ENCODE measurements at places on chromosomes 13 and 19. TPM values are rescaled to one million over a fixed set of nuclear protein-coding genes. Genes with fewer than 3 reads are reported as not detected.
A peak's percentile ranks its signal among the peaks of the same experiment; 100 is the strongest.

DNA sequence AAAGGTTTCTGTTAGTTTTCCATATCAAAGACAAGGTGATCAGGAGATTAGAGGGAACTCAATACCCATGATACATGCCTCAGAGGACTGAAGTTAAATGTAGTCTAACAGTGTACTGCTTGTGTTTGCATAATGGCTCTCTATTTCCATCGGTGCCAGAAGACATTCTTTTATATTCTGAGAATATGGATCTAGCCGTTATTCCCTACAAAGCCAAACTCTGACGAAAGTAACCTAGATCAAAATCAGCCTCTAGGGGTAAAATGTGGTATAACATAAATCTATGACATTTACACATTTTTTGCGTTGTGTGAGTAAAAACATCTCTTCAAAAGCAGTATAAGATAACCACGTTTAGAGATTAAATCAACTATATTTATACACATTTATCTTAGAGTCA, 2232.7 kb downstream of the PCDH9 start:
- no peak for DNase-seq

GRCh38 chr19:19619181-19619848, 828 bp upstream of the PBX4 start:
- no peak for DNase-seq

GRCh38 chr13:26029581-26030136, 22.2 kb downstream of the SHISA2 start:
- DNase-seq, result no peak

DNA sequence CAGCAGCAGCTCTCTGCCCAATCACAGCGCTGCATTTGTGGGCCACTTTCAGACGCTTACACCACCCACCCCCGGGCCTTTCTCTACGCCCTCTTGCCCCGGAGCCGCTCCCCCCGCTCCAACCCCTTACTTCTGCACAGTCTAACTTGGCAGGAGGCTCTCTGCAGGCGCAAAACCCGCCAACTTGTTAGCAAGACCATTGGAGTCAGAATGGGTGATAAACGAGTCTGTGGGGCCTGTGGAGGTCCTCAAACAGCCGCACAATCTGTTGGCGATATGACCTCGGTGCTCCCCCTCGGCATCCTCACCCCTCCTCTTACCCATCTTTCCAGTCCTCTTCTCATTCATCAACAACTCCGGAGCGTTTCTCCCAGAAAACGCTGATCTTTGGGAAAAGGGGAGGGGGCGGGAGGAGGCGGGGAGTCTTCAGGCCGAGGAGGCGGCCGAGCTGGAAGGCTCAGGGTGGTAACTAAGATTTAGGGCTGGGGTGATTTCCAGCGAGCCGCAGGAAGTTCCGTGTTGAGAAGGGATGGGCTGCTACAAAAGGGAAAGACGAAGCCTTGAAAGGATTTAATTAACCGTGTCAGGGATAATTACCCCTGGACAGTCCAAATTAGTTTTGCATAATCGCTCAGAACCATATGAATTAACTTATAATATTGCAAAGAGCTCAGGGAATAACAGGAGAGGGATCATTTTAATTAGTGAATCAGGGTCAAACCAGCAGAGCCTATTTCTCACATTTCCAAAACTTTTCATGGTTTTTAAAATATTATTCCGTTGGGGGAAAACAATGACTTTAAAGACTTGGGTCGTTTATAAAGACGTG, 4.1 kb downstream of the SOX21 start:
- DNase-seq, result no peak

GRCh38 chr13:110914081-110914330, 863 bp downstream of the ANKRD10 start:
- DNase-seq, result peak; percentile 50

- no peak for DNase-seq
Observed at GRCh38 chr19:50387868-50388245, 3.7 kb downstream of the POLD1 start.

DNA sequence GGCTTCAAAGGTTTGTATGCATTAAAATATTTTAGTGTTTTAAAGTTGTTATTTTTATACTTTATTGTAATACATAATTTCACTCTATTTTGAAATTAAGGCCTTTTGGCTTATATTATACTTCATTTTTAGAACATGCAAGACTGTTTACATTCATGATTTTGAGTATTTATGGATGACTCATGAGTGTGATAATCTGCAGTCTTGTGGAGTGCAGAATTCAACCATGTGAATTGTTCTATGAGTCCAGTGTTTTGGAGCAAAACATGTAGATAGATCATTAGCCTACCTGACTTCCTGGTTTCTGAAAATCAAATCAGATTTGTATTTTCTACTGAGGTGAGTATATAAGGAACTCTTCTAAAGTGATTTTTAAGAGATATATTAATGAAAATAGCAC, 241.8 kb downstream of the PCCA start:
- DNase-seq, result no peak

DNA sequence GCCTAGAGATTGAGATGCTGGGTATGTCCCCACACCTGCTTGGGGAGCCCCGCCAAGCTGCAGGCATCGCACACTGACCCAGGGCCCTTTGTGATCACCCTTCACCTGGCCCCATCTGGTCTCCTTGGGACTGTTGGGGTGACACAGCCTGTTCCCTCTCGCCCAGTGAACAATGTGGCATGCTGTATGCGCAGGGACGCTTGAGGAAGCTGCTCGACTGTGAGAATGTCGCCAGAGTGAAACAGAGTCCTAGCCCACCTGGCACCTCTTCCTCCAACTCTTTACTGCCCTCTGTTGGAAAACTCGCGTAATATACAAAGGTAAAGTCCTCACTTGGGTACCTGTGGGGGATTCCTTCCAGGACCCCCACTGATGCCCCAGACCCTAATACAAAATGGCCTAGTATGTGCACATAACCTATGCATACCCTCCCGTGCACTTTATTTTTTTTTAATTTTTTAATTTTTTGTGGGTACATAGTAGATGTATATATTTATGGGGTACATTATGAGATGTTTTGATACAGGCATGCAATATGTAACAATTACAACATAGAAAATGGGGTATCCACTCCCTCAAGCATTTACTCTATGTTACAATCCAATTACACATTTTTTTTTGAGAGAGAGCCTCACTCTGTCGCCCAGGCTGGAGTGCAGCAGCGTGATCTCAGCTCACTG, 9.0 kb downstream of the BLOC1S3 start:
- no peak for DNase-seq

GRCh38 chr13:27794368-27794691, 2.0 kb downstream of the GSX1 start:
- no peak for DNase-seq

DNA sequence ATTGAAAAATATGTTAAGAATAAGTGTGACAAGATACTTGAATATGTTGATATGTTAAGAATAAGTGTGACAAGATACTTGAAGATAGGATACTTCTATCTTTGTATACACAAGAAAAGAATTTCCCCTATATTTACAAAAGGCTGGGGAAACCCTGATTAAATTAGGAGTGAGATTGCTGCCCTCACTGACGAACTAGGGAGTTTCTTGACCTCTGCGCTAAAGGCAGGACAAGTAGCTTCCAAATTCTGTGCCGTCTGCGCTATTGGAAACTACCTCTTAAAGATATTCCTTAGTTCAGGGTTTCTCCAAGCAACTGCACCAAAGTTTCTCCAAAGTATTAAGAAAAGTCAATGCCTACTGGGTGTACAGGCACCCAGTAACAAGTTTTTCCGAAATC, 730 bp downstream of the ZNF260 start:
- DNase-seq, result peak; percentile 16

DNA sequence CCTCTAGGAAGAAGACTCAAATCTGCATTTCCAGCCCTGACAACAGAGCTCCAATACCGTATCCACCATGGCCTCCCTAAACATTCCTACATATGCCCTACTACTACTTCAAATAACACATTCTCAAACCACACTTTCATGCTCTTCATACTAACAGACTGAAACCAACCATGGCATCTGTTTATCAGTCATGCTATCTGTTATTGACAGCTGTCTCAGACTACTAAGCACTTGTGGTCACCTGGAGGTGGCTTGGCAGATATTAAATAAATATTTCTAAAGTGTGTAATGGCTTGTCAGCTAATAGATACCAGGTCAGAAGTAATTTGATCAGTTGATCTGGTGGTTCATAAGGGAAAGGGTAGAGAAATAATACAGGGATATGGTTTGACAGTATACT, 489.1 kb downstream of the DIAPH3 start:
- peak; percentile 77 for DNase-seq

DNA sequence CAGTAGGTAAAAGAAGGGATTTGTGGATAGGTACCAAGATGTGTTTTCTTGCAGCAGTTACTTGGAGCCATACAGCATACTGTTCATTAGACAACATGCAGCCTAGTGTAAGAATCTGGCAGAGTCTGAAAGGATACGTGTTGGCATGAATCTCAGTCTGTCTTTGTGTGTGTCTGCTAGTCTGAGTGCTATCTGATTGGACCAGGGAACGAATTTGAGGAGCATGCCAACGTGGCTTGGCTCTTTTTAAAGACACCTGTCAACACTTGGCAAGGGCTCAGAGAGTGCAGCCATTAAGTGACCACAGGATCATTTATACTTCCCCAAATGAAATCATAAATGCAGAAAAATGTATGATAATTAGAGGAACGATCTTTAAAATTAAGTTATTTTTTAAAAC, 27.6 kb upstream of the ATXN8OS start:
- DNase-seq, result peak; percentile 1

GRCh38 chr13:67776151-67776550, 546.0 kb upstream of the PCDH9 start:
- DNase-seq, result no peak

DNA sequence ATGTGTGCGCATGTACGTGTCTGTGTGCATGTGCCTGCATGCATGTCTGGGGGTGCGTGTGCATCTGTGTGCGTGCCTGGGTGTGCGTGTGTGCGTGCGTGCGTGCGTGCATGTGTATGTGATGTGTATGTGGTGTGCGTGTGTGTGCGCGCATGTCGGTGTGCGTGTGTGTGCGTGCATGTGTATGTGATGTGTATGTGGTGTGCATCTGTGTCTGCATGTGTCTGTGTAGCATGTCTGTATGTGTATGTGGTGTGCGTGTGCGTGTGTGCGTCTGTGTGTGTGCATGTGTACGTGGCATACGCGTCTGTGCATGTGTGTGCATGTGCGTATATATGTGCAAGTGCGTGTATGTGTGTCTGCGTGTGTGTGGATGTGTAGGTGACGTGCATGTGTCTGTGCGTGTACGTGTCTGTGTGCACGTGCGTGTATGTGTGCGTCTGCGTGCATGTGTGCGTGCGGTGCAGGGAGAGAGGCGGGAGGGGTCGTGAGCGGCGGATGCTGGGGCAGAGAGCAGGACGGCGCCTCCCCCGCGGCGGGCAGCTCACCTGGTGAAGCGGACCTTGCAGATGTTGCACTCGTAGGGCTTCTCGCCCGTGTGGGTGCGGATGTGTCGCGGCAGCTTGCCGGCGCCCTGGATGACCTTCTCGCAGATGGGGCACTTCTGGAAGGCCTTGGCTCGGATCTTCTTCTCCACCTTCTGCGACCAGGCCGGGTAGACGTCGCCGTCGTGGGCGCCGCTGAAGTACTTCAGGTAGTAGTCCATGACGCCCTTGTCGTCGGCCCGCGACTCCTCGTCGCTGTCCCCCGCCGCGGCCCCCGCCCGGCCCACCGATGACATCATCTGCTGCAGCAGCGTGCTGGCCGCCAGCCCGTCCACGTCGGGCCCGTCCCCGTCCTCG, 13.0 kb downstream of the ZBTB7A start:
- DNase-seq, result no peak

DNA sequence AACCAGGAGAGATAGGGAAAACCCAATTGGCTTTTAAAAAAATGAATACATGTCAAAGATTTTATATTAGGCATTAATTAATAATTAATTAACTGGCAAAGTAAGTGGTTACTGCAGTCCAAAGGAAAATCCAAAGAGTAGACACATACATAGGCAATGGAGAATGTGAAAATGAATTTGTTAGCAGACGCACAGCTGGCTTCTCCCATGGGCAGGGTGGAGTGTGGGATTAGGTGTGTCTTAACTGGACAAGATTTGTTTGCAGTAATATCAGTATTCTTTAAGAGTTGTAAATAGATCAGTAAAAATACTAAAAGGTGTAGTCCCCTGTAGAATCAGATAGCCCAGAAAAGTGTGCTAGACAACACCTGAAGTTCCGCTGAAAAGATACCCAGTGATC, 58.7 kb downstream of the DHRS12 start:
- DNase-seq, result no peak

GRCh38 chr13:36310417-36311108, 12.9 kb upstream of the CCDC169 start:
- DNase-seq, result peak; percentile 50

GRCh38 chr13:21884965-21885567, 214.2 kb downstream of the FGF9 start:
- no peak for DNase-seq

DNA sequence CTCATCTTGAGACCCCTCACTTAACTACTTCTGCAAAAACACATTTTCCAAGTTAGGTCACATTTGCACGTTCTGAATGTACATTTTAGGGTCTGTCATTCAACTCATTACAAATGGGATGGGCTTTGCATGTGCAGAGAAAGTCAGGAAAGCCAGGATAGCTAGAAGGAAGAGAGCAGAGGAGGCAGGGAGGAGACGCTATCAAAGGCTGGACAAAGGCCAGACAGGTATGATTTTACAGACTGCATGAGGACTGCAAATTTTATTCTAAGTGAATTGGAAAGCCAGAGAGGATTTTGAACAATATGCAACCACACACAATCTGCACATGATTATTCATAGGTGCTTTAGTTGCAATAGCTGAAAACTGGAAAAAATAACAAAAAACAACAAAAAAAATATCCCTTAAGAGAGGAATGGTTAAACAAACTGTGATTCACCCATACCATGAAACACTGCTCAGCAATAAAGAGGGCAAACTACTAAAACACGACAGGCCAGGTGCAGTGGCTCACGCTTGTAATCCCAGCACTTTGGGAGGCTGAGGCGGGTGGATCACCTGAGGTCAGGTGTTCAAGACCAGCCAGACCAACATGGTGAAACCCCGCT, 21.1 kb downstream of the SYDE1 start:
- DNase-seq, result no peak

GRCh38 chr13:29473166-29473565, 122.3 kb downstream of the SLC7A1 start:
- DNase-seq, result no peak

DNA sequence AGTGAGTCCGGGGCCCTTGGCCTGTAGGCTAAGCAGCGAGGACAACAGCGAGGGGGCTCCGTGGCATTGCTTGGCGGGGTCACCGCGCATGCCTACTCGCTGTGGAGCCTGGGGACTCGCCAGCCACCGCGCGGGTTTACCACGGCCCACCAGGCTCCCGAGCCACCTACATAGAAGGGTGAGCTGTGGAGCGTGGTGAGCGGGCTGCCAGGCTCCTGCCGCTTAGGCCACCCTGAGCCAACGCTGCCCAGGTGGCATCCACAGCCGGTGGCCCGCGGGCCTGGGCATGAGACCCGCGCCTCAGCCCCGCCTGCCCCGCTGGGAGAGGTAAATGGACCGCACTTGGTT, 31.2 kb downstream of the C1QTNF9 start:
- no peak for DNase-seq

Gene SCN1B
- total RNA-seq, result 28.4 TPM

Gene ZNF726
- total RNA-seq, result 1.1 TPM

Gene SPTBN4
- 1.3 TPM for total RNA-seq

Gene CAMSAP3
- total RNA-seq, result not detected

Gene ASF1B
- total RNA-seq, result 0.67 TPM

Gene CCDC8
- 18.0 TPM for total RNA-seq

Gene PARP4
- total RNA-seq, result 38.2 TPM

Gene GRIN2D
- total RNA-seq, result 0.03 TPM

Gene SHC2
- total RNA-seq, result 7.9 TPM

Gene PSG11
- 2.8 TPM for total RNA-seq

Gene ZNF285
- total RNA-seq, result 2.6 TPM

Gene CXCL17
- not detected for total RNA-seq

Gene PRMT1
- 584 TPM for total RNA-seq
